ENCODE measurements at places on chromosomes 4 and X. TPM values are rescaled to one million over a fixed set of nuclear protein-coding genes. Genes with fewer than 3 reads are reported as not detected.

DNA sequence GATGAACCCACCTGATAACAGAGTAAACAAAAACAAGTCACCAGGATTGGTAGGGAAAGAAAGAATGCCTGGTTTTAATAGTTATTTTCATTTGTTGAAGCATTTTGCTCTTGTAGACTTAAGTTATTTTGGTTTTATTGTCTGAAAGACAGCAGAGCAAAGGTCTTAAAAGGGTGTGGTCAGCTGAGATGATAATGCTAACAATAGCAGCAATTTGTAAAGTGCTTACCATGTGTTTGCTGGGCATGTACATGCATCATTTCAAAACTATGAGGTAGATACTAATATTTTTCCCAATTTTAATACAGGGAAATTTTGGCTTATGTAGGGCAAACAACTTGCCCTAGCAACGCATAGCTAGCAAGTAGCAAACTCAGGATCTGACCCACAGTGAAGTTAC lies 46.8 kb upstream of the SLC10A4 start:
- no peak for DNase-seq

- DNase-seq, result peak; percentile 26
These were observed 706 bp downstream of the CHIC1 start for GRCh38 chrX:73563738-73564068.

DNA sequence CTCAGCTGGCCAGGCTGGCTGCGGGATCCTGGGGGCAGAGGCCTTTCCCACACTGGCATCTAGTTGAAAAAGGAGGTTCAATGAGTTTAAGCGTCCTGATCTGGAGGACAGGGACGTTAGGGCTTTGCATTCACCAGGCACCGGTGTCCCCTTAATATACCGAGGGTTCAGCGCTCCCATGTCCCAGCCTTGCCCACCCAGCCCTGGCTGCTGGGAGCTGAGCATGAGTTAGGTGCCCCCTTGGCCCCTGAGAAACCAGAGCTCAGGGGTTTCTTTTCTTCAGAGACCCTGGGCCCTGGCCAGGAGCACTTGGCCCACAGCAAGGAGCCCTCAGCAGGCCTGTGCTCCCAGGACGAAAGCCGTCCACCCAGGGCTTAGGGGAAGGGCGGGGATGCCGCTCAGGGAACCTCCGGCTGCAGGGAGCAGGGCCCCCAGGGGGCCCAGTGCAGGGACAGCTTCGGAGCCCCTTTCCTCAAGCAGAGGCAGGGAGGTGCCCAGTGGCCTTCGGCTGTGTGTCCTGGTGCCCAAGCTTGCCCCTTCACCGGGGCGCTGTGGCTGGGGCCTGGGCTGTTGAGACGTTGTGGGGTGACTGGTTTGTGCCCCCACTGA lies 20.9 kb upstream of the DUSP9 start:
- no peak for DNase-seq

GRCh38 chr4:13539047-13539618 lies 5.2 kb downstream of the NKX3-2 start:
- DNase-seq, result no peak

GRCh38 chr4:139846766-139847165 lies 181.1 kb downstream of the MGST2 start:
- DNase-seq, result no peak

GRCh38 chr4:148441624-148441985 lies 609 bp downstream of the NR3C2 start:
- DNase-seq, result peak; percentile 46

GRCh38 chr4:106343865-106344646 lies 24.5 kb downstream of the GIMD1 start:
- no peak for DNase-seq

GRCh38 chr4:99410075-99410474 lies 25.1 kb downstream of the ADH7 start:
- DNase-seq, result no peak

DNA sequence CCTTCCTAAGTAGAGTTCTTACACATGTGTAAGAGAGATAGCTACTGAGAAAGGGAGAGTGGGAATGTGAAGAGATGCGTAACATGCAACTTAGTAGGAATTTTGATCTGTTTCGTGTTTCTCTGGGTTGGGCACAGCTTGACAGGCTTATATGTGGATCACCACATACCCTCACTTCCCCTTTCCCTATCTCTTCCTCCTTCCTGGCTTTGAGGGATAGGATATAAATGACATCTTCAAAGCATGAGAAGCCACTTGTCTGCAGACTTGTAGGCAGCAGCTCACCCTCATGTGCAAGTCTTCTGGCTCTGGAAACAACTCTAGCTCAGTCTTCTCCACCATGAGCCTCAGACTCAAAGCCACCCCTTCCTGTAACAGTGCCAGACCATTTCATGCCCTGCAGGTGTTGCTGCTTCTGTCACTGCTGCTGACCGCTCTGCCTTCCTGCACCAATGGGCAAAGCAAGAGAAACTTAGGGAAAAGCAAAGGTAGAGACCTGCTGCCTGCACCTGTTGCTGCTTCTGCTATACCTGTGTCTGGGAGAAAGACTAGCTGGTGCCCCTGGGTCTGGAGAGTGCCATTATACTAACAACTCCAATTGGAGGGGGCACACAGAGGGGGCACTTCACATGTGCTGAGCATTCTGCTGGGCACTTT lies 5.4 kb upstream of the PF4V1 start:
- no peak for DNase-seq

- DNase-seq, result no peak
These were observed 144.4 kb downstream of the PCDH18 start for GRCh38 chr4:137387924-137388323.

DNA sequence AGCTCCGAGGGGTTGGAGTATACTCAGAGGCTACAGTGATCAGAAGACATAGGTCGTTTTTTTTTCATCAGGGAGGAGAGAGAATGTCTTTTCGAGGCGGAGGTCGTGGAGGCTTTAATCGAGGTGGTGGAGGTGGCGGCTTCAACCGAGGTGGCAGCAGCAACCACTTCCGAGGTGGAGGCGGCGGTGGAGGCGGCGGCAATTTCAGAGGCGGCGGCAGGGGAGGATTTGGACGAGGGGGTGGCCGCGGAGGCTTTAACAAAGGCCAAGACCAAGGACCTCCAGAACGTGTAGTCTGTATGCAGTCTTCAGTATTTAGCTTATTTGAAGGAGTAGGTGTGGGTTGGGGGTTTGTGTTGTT lies 500 bp downstream of the GAR1 start:
- peak; percentile 20 for DNase-seq

DNA sequence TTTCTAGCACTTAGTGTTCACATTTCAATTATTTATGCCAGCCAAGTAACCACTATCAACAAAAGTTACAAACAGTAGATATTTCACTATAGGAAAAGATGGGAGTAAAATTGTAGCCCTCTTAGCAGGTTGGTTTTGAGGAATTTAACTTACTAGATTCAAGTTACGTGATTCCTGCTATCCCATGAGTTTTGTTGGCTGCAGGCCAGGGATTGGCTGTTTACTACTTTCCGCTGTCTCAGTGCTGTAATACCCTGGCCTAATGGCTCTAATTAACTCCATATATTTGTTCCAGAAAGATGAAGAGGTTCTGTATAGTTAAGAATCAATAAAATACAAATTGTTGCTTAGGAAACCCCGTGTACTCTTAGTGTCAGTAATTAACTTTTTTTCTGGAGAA lies 55.5 kb upstream of the MAGED1 start:
- peak; percentile 24 for DNase-seq

- peak; percentile 1 for DNase-seq
These were observed 418.2 kb downstream of the STIM2 start for GRCh38 chr4:27278615-27279375.

- DNase-seq, result no peak
These were observed 558.3 kb upstream of the GRIA3 start for GRCh38 chrX:122625821-122626220.

DNA sequence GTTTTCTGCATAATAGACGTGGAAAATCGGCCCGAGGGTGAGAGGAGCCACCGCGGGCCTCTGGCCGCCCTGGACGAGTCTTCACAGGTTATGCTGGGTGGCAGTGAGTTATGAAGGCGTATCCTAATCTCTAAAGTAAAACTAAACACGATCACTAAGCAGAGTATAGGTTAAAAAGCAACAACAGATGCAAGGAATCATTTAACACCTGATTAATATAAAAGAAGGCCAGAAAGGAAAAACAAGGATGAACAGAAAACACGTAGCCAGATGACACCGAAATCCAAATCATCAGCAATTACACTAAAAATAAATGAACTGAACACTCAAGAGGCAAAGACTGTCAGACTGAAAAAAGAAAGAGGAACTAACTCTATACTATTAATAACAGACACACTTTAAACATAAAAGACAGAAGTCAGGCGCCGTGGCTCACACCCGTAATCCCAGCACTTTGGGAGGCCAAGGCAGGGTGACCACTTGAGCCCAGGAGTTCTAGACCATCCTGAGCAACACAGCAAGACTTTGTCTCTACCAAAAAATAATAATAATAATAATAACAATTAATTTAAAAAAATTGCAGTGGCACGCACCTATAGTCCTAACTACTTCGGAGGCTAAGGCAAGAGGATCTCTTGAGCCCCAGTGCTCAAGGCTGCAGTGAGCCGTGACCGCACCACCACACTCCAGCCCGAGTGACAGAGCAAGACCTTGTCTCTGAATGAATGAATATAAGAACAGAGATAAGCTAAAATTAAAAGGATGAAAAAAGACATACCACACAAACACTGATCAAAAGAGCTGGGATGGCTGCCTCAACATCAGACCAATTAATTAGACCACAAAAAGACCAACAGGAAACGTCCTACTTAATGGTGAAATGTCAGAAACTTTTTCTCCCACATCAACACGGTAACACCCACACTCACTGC lies 30.0 kb downstream of the CTBP1 start:
- no peak for DNase-seq

GRCh38 chr4:22356987-22357596 lies 158.8 kb downstream of the ADGRA3 start:
- peak; percentile 27 for DNase-seq

GRCh38 chr4:159103384-159103990 lies 608 bp downstream of the RAPGEF2 start:
- peak; percentile 44 for DNase-seq

DNA sequence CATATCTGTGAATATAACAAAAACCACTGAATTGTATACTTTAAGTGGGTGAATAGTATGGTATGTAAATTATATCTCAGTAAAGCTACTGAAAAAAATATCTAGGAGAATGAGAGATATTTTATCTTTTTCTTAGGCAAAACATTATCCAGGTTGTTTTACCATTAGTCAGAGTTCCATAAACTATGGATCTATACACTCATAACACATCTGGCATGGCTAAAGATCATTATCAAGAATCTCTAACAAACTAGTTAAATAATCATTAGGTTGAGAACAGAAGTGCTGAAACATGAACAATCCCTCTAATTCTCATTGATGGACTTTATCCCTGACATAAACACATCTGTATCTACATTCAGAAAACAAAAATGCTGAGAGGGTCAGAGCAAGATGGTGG lies 15.6 kb downstream of the MED14 start:
- no peak for DNase-seq

DNA sequence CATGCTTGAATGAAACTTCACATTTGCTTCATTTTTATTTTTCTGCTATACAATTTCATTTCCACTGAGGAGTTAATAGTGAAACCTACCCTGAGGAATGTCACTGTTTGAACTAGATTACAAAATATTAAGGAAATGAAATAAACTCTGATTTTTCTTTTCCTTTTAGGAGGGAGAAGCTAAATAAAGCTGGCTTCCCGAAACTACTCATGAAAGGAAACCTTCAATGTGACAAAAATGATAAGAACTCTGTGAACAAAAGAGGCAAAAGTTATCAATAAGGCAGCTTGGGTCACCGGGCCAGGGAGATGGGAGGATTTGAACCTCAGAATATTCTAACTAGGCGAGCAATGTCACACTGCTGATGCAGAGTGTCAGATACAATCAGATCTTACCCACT lies 185.2 kb downstream of the APBB2 start:
- peak; percentile 37 for DNase-seq

DNA sequence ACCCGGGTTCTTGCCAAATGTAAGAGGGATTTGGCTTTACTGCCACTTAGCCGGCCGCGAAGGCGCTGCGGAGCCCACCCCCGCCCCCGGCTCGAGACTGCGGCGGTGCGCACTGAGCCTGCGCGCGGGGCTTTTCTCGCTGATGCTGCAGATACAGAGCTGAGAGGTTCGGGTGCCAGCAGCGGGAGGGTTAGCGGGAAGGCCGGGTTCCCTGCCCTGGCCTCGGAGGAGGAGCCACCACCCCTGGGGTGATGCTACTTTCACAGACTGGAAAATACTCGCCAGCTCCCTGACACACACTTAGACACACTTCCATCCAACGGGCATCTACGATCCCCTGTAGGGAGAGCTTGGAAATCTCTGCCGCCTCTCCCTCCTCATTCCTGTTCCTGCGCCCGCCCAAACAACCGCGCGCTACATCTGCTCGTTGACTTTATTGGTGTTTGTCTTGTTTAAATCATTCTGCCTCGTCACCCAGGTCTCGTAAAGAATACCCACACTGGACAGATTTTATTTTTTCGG lies 2.1 kb upstream of the PCDH7 start:
- DNase-seq, result peak; percentile 4

- no peak for DNase-seq
These were observed 84.5 kb downstream of the FAM53A start for GRCh38 chr4:1599491-1600210.

- no peak for DNase-seq
These were observed 1548.5 kb upstream of the IGFBP7 start for GRCh38 chr4:58658701-58659100.

- no peak for DNase-seq
These were observed 25.2 kb upstream of the GK start for GRCh38 chrX:30627818-30628652.

DNA sequence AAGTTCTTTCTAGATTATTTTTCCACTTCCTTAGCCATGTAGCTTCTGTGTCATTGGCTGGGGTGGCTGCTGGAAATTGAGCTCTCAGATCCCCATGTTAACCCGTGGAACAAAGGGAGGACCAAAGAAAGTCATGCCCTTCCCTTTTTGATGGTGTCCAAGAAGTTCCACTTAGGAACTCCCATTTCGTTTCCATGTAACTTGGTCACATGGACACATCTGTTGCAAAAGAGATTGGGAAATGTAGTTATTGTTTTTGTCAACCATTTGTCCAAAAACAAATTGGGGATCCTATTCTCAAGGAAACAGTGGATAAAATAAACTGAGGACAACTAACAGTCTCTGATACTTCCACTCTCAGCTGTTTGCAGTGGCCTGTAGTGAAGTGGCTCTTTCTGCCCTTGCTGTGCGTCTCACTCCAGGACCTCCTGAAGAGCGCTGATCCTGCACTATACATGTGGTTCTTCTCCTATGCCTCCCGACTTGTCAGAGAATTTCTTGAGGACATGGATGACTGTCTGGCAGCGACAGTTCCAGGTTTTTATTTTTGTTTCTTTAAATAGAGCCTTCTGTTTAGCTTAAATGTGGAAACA lies 125.3 kb upstream of the LNX1 start:
- no peak for DNase-seq

SORCS2 gene
- 0.05 TPM for total RNA-seq

WDFY3 gene
- total RNA-seq, result 145 TPM

TGIF2LX gene
- not detected for total RNA-seq

STS gene
- 6.1 TPM for total RNA-seq

RGN gene
- 0.42 TPM for total RNA-seq

ADH7 gene
- total RNA-seq, result not detected

TRIM2 gene
- 12.6 TPM for total RNA-seq

XAGE1A gene
- not detected for total RNA-seq

ZNF185 gene
- 5.3 TPM for total RNA-seq

EMD gene
- total RNA-seq, result 10.6 TPM

Data from dermis blood vessel endothelial cell (primary cell).